Trophoblast cell (in vitro differentiated cells and primary cell): ENCODE measurements at places on chromosomes 3 and 15.

DNA sequence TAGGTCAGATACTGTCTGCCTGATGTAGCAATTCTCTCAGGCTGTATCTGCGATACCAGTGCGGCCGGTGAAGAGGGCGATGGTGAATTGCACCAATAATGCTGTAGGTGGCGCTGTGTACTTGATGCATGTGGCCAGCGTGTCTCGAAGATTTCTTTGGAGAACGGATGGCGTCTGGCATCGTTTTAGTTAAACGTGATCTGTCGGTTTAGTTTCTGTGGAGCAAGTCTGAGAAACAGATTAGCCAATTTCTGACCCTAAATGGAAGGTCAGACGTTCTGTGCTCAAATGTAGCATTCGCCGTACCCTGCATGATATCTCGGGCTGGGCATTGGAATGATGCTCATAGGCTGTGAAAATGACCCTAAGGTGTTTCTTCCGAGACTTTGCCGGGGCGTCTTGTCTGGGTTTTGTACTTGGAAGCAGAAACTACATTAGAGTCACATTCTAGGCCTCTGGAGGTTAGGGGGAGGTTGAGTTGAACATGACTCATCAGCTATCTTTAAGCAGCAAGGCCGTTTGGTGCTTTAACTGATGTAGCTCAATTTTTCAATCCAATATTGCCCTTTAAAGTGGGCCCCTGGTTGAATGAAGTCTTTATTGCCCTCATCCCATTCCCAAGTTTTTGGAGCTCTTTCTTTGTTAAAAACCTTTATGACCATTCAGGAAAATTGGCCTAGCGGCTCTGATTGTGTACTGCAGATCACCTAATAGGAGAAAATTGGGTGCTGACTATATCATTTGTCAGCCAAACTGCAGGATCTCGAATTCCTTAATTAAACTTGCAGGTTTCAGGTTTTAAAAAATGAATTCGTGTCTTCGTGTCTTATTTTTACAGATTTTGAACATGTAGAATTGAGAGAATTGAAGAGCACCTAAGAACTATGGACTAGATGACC lies 80.0 kb downstream of the SQOR start:
- peak; percentile 46 for DNase-seq

DNA sequence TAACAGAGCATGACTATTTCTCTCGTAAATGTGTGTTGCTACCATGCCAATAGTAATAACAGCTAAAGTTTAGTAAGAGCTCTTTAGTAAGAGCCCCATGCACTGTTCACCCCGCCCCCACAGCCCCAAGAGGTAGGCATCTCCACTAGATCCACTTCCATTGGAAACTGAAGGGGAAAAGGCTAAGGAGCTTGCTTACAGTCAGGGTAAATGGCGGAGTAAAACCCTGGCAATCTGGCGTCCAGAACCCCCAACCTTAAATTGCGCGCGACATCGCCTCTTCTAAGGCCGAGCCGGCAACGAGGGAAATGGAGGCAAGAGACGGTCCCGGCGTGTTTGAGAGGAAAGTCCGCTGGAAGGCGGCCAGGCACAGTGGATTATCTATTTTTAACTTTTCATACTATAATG lies 654 bp upstream of the C3orf38 start:
- DNase-seq: no peak

DNA sequence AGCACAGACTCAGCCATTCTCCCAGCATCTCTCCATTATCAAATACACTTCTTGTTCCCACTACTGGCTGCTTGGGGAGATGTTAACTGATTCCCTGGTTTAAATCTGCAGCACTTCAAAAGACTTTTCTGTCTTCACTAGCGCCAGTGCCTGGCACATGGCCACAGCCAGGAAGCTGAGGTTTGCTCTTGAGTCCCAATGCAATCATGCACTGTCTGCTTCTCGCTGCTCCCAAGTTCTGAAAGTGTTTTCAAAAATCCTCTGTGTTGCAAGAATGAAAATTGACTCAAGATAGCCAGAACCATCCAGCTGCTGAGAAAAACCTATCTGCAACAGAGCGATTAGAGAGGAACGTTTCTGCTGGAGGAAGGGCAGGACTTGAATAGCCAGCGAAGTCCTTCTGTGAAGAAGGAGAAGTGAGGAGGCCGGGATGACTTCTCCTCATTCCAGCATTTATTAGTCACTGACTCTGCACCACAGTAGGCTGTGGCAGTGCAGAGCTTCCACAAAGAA lies 358.4 kb upstream of the NR2F2 start:
- peak; percentile 32 for DNase-seq

DNA sequence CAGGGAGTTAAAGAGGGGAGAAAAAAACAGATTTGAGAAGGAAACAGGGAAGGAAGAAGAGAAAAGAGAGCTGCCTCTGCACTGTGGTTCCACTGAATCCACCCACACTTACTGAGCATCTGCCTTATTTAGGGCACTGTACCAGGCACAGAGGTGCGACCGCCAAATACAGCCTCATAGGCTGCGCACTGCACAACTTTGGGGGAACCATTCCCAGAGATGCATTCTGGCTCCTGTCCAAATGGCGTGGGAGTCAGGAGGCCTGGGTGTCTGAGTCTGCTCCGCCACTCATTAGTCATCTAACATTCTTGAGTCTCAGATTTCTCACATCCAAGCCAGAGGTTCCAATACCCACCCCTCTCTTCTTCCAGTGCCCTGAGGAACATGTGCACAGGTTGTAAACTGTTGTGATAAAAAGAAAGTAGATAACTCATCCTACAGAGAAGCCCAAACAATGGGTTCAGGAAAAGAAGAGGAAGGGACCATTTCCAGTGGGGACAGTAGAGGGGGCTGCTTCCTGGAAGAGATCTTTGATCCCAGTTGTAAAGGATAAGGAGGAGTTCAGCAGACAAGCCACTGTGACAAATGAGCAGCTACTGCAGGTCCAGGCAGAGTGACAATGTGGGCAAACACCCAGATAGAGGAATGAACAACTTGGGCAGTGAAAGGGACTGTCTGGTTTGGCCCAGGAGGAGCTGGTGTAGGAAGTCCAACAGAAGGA lies 254.6 kb downstream of the UACA start:
- peak; percentile 32 for DNase-seq

DNA sequence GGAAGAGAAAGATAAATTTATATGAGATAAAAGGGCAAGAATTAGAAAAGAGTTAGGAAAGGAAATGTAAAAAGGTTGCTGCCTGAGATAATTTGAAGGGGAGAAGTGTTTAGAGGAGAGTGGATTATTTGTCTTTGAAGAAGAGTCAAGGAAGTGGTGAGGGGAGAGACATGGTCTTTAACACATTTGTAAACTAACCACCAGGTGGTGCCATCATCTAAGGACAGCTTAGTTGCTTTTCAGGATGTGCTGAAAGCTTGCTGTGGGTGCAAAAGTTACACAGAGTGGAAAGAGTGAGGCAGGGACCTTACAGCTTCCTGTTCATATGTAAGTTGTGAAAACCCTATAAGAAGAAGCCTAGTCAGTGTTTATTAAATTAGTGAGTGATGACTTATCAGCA lies 114.1 kb upstream of the DNAJC19 start:
- DNase-seq: peak; percentile 16

- DNase-seq: no peak
These were observed 48.7 kb downstream of the EFCAB12 start for GRCh38 chr3:129379582-129380358.
